Small intestine (tissue), 16 donors: ENCODE measurements at places on chromosomes 2 and 18.

- DNase-seq, result no peak
Measured at GRCh38 chr2:7648221-7648795, 731.1 kb downstream of the RNF144A start.

DNA sequence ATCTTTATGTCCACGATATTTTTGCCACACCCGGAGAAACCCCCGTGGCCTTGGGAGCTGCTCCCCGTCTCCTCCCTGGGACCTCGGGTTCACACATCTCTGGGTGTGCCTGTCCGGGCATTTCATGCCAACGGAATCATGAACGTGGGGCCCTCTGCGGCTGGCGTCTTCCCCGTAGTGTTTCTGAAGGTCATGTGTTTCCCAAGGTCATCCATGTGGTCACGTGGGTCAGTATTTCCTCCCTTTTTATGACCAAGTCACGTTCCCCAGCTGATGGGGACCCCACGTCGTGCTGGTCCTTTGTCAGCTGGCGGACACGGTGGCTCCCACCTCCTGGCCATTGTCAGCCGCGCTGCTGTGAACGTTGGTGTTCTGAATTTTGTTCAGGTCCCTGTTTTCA is 135.7 kb downstream of the NFATC1 start:
- DNase-seq, result no peak

DNA sequence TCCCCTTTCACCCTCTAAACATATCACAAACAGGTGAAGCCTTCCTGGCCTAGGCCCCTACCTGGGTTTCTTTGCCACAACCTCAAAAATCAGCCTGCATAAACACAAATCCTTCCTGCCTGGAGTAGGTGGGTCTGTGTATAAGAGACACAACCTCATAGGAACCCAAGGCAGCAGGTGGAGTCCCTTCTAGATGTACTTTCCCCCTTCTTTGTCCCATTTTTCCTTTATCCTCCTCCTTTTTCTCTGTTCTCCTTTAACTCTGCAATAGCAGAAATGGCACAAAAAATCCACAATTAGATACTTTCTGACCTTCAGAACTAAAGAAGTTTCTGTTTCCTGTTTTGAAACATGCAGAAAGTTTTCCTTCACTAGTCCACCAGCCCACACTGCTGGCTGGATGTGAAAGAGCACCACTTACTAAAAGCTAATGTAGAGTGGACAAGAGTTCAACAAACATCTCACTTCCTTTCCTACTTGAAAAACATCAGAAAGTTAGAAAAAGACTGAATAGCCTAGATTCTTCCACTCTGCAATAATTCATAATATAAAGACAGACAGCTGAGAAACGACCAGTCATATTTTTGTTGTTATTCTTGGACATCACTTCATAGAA is 11.2 kb downstream of the SLC40A1 start:
- no peak for DNase-seq

GRCh38 chr2:66283787-66284186 is 151.1 kb upstream of the MEIS1 start:
- DNase-seq, result no peak

DNA sequence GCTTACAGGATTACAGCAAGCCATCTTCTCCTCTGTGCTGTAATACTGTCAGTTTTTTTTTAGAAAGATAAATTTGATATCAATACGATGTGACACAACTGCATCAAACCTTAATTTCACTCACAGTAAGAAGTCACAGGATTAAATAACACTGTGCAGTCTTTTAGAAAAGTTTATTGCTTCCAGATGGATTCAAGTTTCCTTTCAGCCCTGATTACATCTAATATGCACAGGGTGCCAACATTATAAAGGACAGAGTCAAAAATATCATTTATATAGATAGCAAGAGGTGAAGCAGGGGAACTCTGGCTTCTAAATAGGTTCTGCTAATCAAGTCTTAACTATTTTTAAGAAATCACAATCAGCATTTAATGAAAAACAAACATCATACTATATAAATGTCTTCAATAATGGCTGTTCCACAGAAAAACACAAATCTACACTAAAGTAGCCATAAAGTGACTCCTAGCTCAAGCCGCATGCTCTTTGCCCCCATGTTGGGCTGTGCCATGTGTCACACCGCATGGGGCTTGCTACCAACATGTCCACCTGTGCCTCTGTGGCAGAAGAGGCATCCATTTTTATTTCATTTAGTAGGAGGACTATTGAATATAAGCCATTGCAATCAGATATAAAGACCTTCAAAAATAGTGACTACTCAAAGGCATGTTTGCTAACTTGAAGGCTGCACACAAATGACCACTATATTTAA is 35.0 kb downstream of the CERKL start:
- DNase-seq, result no peak

DNA sequence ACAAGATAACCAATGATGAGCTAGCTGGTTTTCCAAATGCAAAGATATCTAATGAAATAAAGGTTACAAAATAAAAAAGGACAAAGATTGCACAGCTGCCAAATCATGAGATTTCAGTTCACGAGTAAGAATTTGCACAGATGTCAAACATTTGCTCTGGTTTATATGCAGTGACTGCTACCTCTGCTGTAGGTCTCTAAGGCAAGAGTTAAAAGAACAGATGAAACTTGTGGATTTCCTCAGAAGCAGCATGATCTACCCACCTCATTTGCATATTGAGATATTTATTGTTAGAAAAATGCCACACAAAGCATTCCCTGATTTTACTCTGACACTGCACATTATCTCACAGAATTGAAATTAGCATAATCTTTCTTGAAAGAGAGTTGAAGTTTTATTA is 763.2 kb upstream of the ZEB2 start:
- no peak for DNase-seq

GRCh38 chr2:170566138-170566537 is 149.0 kb upstream of the SP5 start:
- DNase-seq, result no peak
